ENCODE measurements at places on chromosomes 16 and 17. TPM values are rescaled to one million over a fixed set of nuclear protein-coding genes. Genes with fewer than 3 reads are reported as not detected.
A peak's percentile ranks its signal among the peaks of the same experiment; 100 is the strongest.

KRT9 gene
- not detected for total RNA-seq

GRCh38 chr17:41800601-41801373, 11.0 kb downstream of the P3H4 start:
- DNase-seq = no peak

DNA sequence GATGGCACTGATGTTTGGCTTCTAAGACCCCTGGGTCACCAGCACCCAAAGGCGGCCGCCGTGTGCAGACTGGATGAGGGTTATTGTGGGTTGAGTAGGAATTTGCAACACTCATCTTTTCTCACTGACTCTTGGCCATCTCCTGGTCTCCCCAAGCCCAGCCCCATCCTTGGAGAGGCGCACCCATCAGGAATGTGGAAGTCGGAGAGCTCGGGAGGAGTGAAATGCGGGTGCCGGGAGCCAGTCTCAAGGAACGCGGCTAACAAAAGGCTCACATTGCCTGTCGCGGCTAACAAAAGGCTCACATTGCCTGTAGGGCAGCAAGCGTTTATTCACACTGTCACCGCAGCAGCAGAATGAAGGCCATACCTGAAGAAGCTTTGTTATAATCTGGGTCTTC, 248.6 kb downstream of the FOXL1 start:
- DNase-seq = no peak

TMED6 gene
- not detected for total RNA-seq

ITGAD gene
- not detected for total RNA-seq

LLGL2 gene
- 3.4 TPM for total RNA-seq

- DNase-seq = no peak
These were observed 2.1 kb downstream of the ACD start for GRCh38 chr16:67657751-67658518.

- no peak for DNase-seq
These were observed 254.2 kb downstream of the CBLN1 start for GRCh38 chr16:49027420-49027819.

- no peak for DNase-seq
These were observed 6.9 kb downstream of the ZACN start for GRCh38 chr17:76085731-76086366.

DNA sequence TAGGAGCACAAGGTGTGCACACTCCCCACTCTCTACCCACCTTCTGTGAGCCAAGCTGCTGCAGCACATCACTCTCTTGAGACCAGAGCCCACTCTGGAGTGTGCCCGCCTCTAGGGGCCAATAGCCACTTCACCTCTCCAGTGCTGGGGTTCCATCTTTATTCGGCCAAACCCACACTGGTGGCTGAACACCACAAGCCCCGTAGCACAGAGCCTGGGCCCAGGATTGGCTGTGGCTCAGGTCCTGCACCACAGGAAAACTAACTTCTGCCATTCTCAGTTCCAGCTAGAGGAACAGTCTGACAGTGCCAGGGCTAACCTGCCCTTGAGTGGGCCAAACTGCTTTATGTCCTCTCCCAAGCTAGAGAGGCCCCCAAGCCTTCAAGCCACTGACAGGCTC, 111.0 kb upstream of the TOX3 start:
- DNase-seq = no peak

HOXB3 gene
- 17.7 TPM for total RNA-seq

MMP28 gene
- 0.29 TPM for total RNA-seq

AATK gene
- total RNA-seq = 7.3 TPM

GRCh38 chr16:8950580-8951077, 13.1 kb downstream of the USP7 start:
- DNase-seq = no peak

DNA sequence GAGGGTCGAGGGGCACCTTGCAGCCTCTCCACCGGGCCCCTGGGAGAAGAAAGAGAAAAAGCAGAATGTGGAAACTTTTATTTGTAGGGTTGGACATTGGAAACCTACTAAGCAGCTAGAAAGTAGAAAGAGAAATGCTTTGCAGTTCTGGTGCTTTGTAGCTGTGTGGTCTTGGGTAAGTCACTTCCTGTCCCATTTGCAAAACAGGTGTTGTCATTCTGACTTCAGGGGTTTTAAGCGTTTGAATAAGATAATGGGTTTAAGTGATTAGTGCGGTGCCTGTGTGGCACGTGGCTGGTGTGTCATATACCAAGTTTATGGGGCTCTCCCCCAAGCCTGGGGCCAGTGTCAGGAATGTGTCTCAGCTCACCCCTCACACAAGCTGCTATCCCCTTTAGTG, 1.6 kb downstream of the CA4 start:
- DNase-seq = no peak

BPTF gene
- 44.4 TPM for total RNA-seq

DNA sequence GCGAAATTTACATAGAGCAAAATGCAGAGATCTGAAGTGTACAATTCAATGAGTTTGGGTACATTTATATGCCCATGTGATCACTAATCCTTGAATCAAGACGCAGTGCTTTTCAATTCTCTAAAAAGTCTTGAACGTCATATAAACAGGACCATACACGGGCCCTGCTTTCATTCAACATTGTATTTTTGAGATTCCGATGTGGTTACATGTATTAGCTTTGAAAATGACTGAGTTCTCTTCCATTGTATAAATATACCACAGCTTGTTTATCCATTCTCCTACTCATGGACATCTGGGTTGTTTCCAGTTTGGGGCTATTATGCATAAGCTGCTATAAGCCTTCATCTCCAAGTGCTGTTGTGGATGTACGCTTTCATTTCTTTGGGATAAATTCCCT, 45.5 kb downstream of the ZCCHC14 start:
- DNase-seq = no peak

CLDN7 gene
- 2.1 TPM for total RNA-seq

- no peak for DNase-seq
These were observed 75.7 kb downstream of the FBXL20 start for GRCh38 chr17:39325528-39326240.

GRCh38 chr17:48176471-48176855, 68.9 kb downstream of the SNX11 start:
- DNase-seq = no peak

- no peak for DNase-seq
These were observed 185.5 kb downstream of the RBFOX1 start for GRCh38 chr16:7518158-7518557.

NPW gene
- total RNA-seq = 0.35 TPM

DNA sequence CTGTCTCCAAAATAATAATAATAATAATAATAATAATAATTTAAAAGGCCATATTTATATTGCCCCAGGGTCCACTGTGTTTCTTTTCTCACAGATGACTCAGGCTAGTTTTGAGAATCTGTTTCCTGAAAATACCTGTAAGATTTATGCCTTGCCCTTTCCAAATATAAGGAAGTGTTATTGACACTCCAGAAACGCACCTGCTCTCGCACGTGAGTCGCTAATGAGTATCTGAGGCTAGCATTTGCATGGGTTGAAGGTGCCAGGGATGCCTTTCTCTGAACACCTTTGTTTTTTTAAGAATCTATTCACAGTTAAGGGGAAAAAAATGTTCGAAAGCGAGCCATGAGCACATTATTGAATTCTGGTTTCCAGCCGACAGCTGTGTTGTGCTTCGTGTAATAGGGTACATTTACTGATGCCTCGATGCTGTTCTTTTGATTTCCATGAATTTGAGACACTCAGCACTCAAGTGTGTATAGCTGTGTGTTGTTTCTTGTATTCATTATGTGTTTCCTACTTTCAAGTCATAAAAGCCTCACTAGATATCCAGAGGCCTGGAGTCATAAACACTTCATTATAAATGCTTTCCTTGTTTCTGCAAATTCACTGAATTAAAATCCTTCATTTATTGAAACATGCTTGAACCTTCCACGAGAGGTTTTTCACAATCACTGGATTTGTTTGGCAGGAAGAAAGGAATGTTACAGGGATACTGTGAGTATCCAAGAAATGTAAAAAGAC, 45.0 kb upstream of the NOL11 start:
- DNase-seq = no peak

KANSL1 gene
- 60.2 TPM for total RNA-seq

TCF25 gene
- 223 TPM for total RNA-seq

GRCh38 chr16:24645739-24646645, 83.5 kb upstream of the TNRC6A start:
- peak; percentile 96 for DNase-seq

TNS4 gene
- not detected for total RNA-seq

DNA sequence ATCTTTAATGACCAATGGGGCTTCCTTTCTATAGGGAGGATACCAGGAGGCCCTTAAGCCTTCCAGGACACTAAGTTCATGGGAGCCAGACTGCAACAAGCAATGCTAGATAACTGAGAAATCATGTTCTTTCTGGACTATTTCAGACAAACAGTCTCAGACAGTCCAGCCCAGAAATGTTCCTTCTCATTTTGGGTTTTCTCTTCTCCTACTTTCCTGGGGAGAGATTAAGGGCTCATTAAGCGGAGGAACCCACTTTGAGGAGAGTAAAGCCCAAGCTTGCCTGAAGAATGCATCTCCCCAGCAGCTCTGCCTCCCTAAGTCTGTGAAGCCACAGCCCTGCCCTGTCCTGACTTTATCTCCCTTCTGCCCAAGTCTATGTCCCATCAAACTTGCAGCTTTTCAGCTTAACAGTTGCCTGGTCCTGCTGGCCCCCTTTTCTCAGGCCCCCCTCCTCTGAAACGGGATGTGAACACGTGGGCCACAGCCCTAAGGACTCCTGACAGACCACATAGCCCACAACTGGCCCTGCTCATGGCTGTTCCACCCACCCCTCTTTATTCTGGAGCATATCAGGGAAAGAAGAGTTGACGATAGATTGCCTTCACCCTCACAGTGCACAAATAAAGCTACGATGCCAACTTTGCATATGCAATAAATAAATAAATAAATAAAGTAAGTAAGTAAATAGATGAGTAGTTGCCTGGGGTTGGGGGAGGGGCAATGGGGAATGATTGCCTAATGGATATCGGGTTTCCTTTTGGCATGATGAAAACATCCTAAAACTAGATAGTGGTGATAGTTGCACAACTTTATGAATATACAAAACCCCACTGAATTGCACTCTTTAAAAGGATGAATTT, 111.0 kb downstream of the N4BP1 start:
- no peak for DNase-seq

DNA sequence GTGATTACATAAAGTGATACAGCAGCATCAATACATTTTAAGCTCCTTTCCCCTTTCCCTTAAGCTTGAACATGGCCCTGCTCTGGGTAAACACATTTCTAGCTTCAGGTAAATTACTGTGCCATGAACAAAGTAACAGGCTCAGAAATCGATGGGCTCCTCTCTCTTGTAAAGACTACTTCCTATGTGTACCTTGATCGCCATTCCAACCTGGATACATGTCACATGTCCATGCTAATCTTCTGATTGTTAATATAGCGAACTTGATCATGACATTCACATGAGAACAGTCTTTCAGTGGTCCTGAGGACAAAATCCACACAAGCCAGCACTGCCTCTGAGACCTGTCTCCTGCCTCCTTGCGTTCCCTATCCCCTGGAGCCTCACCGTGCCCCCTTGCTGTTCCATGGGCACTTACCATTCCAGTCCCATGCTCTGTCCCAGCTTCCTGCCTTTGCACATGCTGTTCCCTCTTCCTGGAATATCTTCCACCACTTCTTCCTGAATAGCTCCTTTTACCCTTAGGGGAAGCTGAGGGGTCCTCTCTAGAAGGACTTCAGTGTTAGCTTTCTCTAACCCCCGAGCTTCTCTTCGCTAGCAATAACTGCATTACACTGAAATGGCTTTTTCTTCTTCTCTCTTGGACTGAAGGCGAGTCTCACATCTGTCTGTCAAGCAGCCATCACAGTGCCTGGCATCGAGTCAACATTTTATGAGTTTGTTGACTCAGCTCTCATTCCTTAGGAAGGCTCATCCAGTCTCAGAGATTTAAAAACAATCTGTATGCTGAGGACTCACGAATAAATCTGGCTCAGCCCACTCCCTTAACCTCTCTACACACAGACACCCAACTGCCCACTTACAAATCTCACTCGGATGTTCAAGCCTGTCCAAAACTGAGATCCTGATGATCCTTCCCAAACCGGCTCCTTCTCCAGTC, 93.3 kb downstream of the ASIC2 start:
- no peak for DNase-seq

DNA sequence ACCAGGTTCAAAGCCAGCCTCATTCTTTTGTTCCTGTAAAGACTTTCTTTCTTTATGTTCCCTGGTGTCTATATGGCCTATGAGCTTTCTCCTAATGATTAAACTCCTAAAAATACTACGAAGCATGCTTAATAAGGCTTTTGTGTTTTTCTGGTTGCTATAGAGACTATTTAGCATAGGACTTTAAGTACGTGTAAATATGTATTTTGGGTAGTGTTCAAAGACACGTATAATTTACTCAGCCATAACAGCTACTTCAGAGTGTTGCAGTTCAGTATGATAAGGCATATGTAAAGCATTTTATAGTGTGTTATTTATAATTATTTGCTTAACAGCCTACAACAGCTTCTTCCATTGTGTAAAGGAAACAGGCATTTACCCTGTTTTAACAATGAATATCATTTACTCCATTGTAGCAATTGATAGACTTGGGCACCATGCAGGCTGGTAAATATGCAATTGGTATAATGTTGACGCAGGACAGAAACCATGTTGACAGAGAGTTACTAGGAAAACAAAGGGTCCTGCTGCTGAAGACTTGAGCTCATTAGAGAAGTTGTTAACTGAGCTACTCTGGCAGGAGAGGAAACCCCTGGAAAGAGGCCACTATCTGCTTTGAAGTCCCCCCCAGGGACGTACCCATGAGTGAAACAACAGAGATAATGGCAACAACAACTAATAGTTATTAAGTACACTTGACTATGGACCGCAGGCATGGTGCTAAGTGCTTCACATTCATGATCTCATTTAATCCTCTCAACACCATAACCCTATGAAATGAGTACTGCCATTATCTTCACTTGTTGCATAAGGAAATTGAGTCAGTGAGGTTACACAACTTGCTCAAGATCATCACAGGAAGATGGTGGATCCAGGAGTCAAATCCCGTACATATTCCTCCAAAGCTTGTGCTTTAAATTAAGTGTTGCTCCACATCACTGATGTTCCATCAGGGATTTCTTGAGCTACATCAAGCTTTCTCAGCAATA, 342.2 kb upstream of the DYNLRB2 start:
- DNase-seq = no peak

GRCh38 chr17:58446086-58446485, 28.8 kb upstream of the RNF43 start:
- no peak for DNase-seq

- DNase-seq = peak; percentile 39
These were observed 6.6 kb upstream of the BMERB1 start for GRCh38 chr16:15427648-15428239.

GRCh38 chr16:46787909-46788308, 39.8 kb upstream of the MYLK3 start:
- DNase-seq = no peak

- no peak for DNase-seq
These were observed 4.3 kb downstream of the SLC16A3 start for GRCh38 chr17:82232876-82233785.

- no peak for DNase-seq
These were observed 13.9 kb downstream of the CD300A start for GRCh38 chr17:74480290-74480689.

Data from glomerular endothelial cell (primary cell).